ENCODE measurements at places on chromosomes 16 and 17. TPM values are rescaled to one million over a fixed set of nuclear protein-coding genes. Genes with fewer than 3 reads are reported as not detected.

DNA sequence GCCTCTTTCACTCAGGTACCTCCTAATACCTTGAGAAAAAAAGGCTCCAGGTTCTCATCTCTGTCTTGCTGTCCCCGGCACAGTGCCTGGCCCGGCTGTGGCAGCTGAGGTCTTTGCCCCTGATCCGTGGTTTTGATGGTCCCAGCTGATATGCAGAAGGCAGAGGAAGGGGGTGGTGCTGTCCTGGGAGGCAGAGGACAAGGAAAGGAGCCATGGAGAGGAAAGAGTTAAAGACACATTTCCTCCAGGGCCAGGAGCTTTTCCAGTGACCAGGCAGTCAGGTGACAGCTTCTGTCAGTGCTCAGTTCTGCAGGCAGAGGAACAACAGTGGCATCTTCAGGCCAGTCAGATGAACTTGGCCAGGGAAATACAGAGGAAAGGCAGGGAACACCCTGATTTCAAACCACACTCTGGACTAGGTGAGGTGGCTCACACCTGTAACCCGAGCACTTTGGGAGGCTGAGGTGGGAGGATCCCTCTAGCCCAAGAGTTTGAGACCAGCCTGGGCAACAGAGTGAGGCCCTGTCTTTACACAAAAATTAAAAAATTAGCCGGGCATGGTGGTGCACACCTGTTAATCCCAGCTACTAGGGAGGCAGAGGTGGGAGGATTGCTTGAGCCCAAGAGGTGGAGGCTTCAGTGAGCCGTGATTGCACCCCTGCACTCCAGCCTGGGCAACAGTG lies 3.3 kb upstream of the COG1 start:
- no peak for DNase-seq

REXO5 gene
- total RNA-seq, result 14.8 TPM

- no peak for DNase-seq
Observed at GRCh38 chr17:6498356-6498755, 54.1 kb downstream of the PIMREG start.

- no peak for DNase-seq
Observed at GRCh38 chr16:4184038-4184702, 57.7 kb downstream of the SRL start.

PRKCB gene
- 75.8 TPM for total RNA-seq

GRCh38 chr16:12215277-12216105 lies 239.0 kb downstream of the SNX29 start:
- DNase-seq, result no peak

DNA sequence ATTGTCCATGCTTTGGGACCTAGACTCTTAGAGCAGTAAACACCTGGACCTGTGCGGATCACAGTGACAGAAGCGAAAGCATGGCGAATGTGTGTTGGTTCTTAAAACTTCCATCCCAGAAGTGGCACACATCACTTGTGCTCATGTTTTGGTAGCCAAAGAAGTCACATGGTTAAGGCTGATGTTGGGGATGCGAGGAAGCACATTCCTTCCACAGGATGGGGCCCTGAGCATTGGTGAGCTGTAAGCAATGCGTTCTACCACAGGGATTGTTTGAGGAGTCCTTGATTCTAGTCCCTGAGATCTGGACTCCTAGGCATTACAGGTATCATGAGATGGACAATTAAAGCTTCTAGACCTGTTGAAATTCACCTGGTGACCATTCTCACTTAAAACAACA lies 375.9 kb downstream of the UTP18 start:
- DNase-seq, result no peak

DNA sequence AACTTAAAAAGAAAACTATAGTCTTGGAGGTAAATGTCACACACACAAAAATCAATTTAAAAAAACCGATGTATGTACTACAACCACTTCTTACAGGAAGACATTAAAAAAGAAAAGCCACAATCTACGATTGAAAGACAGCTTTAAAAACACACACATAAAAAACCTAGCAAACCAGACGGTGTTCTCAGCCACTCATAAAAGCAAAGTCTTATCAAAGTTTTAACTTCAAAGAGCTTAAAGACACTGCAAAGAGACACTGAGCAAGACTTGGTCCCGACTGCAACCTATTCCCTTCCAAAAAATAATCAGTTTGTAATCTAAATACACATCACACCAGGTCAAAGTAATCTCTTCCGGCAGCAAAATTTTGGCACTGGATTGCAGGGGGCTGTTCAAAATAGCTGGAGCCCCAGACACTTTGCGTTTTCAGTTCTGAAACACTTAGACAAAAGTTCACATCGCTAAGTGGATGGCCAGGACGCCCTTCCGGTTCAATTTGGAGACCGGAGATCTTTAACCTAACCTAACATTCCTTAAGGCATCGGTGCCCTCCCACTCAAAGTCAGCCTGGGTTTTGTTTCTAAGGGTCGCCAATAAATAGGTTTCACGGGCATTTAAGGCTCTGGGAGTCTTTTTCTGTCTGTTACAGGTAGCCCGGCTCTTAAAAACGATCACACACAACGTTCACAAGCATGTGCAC lies 2.6 kb downstream of the ZCCHC14 start:
- no peak for DNase-seq

- no peak for DNase-seq
Observed at GRCh38 chr17:56742601-56743000, 91.1 kb downstream of the C17orf67 start.

Data from activated naive CD8-positive, alpha-beta T cell treated with anti-CD3 and anti-CD28 coated beads for 36 hours (primary cell).